ENCODE measurements at places on chromosomes 3 and 15. TPM values are rescaled to one million over a fixed set of nuclear protein-coding genes. Genes with fewer than 3 reads are reported as not detected.

GRCh38 chr3:57130571-57131209, 34.5 kb downstream of the IL17RD start:
- no peak for DNase-seq

DNA sequence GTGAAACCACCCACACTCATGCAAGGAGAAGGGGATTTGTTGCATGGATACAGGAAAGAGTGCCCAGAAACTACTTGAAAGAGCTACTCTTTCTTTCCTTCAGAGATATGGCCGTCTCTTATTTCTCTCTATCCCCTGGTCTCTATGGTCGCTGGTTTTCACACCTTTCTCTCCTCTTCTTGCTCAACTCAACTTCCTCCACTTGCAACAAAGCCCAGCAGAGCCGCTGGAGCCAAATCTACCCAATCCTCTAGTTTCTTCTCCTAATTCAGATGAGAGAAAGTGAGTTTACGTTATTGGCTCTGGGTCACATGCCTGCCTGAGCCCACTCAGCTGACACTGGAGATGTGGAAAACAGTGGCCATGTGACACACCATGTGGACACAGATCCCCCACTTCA, 215.2 kb downstream of the OSBPL10 start:
- DNase-seq, result no peak

SYNPR gene
- total RNA-seq, result not detected

DNA sequence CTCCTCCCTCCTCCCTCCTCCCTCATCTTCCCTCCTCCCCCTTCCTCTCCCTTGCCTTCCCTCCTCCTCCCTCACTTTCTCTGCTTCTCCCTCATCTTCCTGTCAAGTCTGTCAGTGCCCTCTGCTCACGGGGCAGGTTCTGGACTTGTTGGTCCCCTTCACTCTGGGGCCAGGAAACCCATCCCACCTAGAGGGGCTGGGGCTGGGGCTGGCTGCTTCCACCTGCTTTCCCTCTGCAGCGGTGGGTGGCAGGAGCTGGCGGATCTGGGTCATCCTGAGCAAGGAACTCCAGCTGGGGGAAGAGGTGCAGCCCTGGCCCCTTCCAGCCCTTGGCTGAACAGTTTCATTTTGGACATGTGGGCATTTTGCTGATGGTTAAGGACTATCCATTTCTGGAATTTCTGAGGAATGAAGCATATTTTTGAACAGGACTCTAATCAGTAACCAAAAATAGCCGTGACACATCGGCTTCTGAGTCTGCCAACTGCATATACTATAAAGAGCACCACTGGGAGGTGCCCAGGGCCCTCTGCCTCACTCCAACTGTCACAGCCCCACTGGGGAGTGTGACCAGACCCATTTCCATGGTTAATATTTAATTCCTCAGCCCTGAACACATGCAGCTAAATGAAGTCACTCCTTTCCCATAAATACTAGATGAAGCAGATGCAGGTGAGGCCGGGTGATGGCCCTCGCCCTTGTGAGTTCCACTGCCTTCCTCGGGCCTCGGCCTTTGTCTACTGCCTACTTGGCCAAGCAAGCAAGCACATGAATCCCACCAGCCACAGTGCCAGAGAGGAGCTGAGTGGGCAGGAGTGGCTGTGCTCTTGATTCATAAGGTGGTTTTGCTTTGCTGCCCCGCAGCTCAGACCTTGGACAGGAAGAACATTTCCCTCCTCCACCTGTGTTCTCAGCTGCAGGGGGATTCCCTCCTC, 39.8 kb downstream of the CHDH start:
- no peak for DNase-seq

FBXO40 gene
- not detected for total RNA-seq

DNA sequence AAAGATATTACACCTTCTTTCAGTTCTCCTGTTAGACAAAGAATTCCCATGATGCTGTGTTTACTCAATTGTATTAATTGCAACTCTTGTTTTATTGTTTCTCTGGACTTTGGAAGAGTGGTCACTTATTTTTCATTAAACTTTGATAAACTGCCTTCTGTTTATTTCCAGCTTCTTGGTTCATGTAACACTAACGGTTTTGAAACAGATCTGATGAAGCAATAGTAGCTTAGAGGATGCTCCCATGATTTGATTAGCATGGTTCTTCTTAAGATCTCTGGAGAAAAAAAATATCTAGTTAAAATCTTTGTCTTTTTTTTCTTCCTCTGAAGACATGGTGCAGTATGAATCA, 90.1 kb downstream of the FNDC3B start:
- DNase-seq, result no peak

DNA sequence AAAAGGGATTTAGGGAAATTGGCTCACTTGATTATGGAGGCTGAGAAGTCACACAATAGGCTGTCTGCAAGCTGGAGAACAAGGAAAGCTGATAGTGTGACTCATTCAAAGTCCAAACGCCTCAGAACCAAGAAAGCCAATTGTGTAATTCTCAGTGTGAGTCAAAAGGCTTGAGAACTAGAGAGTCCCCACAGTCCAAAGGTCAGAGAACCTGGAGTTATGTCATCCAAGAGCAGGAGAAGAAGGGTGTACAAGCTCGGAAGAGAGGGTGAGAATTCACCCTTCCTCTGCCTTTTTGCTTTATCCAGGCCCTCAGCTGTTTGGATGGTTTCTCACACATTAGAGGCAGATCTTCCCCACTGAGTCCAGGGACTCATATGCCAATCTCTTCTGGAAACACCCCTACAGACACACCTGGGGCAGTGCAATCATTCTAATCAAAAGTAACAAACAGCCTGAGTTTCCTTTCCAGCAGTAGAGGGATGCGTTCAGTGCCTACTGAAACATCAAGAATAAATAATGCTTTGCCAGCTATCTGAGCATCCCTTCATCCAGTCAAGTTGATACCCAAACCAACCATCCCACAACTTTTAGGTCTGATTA, 271.5 kb downstream of the SATB1 start:
- DNase-seq, result no peak

GOLGA8G gene
- not detected for total RNA-seq

HPS3 gene
- total RNA-seq, result 32.5 TPM
